GM12878 (cell line): ENCODE measurements at places on chromosomes 6 and 20.

DNA sequence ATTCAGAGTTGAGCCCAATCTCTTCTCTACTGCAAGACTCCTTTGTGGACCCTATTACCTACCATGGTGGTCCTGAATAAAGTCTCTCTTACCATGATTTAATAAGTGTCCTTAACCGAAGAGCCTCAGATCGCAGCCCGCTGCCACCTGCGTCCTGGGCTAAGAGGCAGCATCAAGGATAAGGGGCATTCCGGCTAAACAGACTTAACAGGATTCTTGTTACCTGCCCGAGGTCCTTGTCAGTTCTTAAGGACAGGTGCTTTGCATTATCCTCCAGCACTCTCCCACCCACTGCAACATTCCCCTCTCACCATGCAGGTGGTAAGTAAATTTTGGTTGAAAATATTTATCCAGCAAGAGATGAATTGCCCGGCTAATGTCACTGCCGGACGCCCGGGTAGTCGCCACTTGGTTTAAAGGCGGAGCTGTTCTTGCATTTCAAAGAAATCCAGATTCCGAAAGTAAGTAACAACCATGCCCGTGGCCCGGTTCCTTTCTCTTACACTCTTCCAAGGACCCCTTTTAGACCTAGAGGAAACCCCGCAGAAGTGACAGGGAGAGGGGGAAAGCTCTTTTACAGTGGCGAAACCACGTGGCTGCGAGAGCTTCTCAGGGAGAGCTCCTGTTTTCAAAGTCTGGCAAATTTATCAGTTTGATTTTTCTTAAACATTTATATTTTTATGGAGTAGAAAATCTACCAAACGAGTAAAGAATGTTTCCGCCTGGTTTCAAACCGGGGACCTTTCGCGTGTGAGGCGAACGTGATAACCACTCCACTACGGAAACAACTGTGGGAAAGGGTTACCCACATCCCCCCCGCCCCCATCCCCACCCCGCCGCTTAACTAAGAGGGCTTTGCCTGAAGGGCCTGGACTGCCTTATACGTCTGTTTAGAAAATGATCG, 41.9 kb upstream of the PRSS16 start:
- no peak for DNase-seq

GRCh38 chr6:166494757-166495486, 91.6 kb downstream of the RAMACL start:
- no peak for DNase-seq

DNA sequence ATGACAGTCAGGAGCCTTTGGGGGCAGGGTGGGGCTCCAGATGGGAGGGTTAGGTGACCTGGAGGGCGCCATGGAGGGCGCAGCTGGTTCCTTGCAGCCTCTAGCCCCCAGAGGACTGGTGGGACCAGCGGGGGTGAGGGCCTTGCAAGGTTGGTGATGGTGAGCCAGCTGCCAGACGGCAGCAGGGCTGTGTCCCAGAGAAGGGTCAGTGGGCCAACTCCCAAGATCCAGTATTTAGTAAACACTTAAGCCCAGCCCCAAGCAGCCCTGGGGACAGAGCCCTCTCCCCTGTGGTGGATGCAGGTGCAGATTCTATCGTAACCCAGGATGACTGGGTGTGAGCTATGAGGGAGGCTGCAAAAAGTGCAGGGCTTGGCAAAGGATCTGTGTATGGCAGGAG, 201.5 kb upstream of the RNF24 start:
- no peak for DNase-seq

DNA sequence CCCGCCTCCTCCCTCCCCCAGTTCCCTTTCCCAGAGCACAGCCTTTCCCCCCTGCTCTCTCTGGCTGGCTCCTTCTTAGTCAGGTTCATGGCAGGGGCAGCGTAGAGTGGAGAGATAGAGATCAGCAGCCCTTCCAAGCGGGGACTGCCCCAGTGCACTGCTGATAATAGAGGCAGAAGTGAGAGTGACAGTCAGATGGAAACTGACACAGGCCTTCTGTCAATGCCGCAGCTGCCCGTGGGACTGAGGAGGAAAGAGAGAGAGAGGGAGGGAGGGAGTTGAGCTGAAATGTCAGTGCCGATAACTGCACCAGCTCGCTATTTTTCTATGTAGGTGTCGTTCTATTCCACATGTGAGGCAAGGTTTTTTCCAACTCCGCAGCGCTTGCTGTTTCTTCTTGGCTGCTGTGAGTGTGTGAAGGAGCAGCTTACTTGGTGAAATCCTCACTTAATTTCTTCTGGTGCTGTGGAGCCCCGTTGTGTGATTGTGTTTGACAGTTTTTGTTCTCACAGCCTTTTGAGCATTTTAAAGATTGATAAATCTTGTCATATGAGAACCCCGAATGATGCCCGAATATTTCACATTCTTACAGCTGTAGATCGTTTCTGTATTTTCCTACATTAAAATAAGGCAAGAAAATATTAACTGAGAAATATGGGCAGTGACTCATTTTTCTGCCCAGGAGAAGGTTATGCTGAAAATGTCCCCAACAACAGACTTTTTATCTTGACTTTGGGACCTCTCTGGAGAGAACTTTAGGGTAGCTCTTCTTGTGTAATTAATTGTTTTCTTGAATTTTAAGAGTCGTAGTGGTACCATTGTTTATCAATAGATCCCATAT, 386.4 kb upstream of the MMS22L start:
- DNase-seq, result peak; percentile 74

DNA sequence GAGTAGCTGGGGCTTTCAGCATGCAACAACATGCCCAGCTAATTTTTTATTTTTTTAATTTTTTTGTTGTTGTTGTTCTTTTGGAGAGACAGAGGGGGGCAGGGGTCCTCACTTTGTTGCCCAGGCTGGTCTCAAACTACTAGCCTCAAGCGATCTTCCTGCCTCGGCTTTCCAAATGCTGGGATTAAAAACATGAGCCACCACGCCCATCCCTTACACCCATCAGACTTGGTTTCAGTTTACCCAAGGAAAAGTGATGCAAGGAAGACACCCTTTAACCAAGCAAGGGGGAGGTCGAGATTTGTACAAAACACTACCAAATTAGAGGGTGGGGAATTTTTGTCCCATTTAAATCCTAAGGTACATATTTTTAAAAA, 210.1 kb downstream of the ARHGAP18 start:
- DNase-seq, result no peak

DNA sequence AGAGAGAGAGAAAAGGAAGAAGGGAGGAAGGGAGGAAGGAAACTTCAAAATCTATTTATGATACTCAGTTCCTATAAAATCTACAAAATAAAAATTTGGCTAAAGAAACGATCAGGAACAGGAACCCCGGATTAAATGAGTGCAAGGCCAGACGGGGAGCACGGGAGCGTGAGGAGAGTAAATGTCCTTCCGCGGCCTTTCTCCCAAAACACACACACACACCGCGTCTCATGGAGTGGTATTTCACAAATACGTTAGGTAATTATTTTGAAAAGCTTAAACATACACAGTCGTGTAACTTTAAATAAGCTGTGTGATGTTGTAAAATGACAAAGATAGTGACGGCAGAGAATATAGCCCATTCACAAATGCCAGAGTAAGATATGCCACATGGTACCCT, 125.7 kb upstream of the AFDN start:
- DNase-seq, result no peak

GRCh38 chr20:6525447-6526303, 241.8 kb upstream of the BMP2 start:
- DNase-seq, result no peak

- DNase-seq, result no peak
Observed at GRCh38 chr6:73923905-73924485, 228.0 kb downstream of the CD109 start.

GRCh38 chr20:1663917-1664316, 6.3 kb upstream of the SIRPG start:
- DNase-seq, result no peak

DNA sequence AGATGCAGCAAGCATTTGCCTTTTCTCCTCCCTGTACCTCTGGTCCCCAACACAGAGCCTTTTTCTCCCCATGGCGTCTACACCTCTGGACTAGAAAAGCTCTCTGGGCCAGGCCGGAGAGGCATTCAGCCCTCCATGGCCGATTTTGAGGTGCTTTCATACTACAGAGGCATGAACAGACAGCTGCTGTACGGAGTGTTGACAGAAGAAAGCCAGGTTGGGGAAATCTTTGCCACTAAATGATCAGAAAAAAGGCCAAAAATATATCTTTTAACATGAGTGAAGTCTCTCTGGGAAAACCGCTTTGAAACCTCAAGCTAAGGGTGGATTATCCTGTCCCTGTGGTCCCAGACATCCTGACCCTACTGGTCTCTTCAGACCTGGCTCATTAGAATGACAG, 94.0 kb downstream of the TMEM170B start:
- DNase-seq, result no peak

DNA sequence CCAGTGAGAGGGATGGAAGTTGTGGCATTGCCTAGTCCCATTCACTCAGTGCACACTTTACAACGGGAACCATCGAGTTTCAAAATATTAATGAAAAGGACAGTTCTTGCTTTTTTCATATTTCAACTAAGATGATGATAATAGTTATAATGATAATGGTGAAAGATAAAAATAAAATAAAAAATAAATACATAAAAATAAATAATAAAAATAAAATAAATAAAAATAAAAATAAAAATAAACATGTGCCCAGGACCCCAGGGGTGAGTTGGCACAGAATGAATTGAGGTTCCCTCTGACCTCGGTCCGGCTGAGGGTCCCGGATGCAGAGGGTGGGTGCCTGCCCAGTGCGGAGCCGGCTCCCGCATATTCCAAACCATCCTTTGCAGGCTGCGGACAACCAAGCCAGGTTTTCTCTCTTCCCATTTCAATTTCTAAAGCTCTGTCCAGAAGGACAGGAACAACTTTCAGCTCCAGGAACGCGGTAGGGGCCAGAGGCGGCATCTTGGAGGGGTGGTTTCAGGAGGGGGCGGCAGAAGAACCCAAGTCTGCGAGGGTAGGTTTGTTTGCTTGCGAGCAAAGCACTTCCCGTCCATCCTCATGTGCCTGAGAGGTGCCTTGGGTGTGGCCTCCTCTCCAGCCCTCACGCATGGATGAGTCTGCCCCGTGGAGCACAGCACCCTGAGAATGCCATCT, 236.8 kb downstream of the DLL1 start:
- no peak for DNase-seq

DNA sequence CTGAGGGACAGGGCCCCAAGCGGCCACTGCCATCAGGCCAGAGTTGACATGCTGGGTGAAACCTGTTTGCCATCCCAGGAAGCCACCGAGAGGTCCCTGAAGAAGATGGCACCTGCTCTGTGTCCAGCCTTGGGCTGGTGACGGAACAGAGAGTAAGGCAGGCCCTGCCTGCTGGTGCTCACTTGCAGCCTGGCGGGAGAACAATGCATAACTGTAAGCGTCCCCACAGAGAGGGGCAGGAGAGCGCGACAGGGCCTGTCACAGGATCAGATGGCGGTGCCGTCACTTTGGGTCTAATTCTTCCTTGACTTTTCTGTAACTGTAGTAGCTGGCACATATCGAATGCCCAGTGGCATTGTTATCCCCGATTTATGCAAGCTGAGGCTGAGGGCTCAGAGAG, 29.0 kb upstream of the VSTM2L start:
- no peak for DNase-seq

- DNase-seq, result no peak
Observed at GRCh38 chr6:166005401-166005943, 162.2 kb downstream of the TBXT start.

- no peak for DNase-seq
Observed at GRCh38 chr6:46510651-46511050, 19.4 kb upstream of the RCAN2 start.

DNA sequence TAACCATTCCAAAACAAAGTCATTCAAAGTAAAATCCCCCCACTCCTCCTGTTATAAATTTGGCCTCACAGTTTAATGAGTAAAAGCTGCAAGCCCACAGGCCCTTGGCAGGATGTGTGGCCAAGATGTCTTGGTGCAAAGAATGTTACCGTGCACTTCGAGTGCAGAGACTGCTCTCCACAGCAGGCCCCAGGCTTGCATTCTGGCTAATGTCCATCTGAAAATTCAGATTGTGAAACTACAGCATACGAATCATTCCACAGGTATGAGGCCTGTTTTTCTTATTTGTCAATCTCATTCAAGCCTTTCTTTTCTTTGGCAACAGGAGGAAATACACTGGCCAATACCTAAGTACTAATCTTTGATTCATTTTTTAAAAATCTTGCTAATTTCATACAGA, 7.1 kb downstream of the RPS6KA2 start:
- no peak for DNase-seq
